ENCODE measurements at places on chromosomes 1 and 21.

- no peak for DNase-seq
These were observed 506 bp downstream of the SSX2IP start for GRCh38 chr1:84689514-84690396.

GRCh38 chr1:196677781-196678509, 26.1 kb downstream of the CFH start:
- DNase-seq, result no peak

- no peak for DNase-seq
These were observed 112.9 kb downstream of the HLX start for GRCh38 chr1:220991959-220992704.

DNA sequence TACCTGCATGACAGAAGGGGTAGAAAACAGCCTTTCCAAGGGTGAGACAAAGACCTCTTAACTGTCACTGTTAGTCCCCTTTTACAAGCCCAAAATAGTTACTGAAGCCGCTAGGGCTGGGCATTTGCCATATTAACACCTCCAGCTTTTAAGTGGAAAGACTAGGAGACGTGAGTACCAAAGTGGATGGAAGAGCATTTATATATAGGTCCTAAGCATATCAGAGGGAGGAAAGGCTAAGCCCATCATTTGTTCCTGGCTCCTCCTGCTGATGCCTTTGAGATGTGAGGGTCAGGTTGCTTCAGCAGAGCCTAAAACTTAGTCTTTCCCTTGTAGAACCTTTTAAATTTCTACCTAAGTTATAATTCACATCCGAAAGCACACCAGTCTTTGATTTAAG, 25.7 kb upstream of the APOBEC4 start:
- no peak for DNase-seq

DNA sequence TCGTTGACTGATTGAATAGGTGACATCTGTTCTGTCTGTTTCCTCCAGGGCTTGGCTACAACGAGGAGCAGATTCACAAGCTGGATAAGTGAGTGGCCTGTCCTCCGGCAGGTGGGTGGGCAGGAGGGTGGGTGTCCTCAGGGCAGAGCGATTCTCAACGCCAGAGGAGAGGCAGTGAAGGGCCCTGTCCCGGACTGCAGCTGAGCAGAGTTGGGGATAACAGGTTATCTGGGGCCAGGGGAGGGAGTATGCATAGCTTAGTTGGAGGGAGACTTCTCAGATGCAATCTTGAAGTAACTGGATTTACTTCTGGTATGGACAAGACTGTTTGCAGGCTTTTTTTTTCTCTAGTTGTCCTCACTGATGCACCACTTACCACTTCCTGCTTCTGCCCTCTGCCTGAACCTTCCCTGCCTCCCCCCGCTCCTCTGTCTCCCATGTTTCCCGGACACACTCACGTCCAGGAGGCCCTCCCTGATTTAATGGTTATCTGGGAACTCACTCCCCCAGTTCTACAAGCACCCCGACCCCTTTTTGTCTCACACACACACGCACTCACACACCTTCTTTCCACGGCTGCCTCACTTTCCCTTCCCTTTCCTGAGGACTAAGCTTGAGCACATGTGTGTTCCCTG, 16.4 kb upstream of the RASSF5 start:
- no peak for DNase-seq

GRCh38 chr1:223828162-223828848, 17.4 kb downstream of the TP53BP2 start:
- DNase-seq, result no peak

DNA sequence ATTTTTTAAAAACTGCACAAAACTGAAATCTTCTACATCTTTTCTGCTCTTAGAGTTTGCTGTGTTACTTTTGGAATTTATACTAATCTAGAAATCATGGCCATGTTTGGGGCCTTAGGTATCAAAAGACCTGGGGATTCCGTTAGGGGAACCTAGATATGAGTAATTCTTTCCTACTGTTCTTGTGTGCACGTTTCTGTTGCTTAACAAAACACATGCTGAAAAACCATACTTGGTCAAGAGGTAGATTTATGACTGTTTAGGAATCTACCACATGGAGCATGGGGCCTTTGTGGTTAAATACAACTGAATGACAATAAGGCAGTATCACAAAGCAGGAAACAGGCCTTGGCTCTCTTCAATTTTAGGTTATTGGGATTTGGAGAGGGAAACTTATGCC, 291.9 kb upstream of the USP25 start:
- DNase-seq, result no peak

DNA sequence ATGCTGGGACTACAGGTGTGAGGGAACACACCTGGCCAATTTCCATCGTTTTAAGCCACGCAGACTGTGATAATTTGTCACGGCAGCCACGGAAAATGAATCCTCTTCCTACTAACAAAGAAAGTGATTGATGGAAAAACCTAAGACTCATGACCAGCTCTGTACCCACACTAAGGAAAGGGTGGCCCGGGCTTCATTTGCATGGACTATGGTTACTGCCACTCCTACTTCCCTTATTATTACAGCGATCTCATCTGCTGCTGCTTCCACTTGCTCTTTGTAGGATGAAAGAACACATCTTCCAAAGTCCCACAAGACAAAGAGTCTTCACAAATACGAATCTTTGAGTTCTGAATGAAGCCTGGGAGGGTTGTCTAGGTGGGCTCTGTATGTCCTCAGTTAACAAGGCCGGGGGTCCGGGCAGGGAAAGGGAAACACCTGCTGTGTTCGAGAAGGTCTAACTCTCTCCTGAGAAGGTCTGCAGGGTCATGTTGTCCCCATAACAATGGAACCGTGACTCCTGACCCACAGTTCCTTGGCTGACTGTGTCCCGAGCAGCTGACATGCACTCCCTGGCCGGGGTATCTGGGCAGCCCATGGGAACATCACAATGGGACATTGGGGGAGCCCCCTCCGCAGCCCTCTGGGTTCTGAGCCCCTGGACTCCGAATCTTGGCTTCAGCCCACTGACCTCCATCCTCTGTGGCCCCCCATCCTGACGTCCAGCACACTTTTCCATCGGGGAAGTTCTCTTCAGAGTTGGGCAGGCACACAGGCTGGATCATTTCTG, 13.3 kb upstream of the TFF1 start:
- no peak for DNase-seq

- DNase-seq, result no peak
These were observed 287.9 kb downstream of the PLPP3 start for GRCh38 chr1:56291374-56291919.

GRCh38 chr1:99641558-99641957, 4.4 kb upstream of the PALMD start:
- no peak for DNase-seq

- no peak for DNase-seq
These were observed 4.9 kb downstream of the CAMK2N1 start for GRCh38 chr1:20480951-20481617.

- DNase-seq, result no peak
These were observed 24.8 kb downstream of the CCSAP start for GRCh38 chr1:229318056-229318455.

DNA sequence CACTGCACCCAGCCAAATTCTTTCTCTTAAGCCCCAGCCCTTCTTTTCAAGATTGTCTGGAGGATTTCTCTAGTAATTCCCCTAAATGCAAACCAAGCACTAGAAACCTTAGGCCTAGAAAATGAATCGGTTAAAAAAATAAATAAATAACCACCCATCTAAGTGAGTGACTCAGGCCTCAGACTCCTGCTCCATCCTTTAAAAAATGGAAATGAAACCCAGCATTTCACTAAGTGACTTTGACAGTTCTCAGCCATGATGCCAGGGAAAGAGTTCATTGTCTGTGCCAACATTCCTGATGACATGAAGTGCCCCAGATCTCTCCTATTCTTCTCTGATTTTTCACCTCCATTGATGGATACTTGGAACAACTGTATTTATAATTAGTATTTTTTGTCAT, 415.2 kb upstream of the DAB1 start:
- no peak for DNase-seq

Measured in mesenteric fat pad (tissue), 1 donor.